ENCODE measurements at places on chromosomes 12 and 14.

DNA sequence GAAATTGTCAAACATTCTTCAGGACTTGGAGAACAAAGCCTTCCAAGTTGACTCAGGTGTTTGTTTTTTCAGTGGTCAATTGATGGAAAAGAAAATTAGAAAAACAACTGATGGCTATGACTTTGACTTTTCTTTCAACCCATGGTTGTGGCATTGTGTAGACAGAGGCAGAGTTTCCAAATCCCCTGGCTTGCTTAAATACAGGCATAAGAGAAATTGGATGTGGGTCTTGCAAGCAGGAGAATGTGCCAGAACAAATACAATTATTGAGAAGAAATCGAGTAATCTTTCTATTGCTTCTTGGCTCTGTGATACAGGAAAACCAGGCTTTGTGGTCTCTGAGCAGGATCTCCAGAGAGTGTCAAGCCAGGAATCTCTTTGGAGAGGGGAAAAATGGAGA lies 40.9 kb upstream of the FRMD6 start:
- DNase-seq = no peak

DNA sequence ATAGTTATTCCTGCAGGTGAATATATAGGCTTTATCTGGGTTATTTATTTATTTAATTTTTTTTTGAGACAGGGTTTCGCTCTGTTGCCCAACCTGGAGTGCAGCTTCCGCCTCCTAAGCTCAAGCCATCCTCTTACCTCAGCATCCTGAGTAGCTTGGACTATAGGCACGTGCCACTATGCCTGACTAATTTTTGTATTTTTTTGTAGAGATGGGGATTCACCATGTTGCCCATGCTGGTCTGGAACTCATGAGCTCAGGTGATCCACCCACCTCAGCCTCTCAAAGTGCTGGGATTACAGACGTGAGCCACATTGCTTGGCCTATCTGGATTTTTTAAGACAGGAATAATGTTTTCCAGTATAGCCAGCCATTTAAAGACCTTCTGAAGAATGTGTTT lies 2.0 kb downstream of the RAN start:
- no peak for DNase-seq

DNA sequence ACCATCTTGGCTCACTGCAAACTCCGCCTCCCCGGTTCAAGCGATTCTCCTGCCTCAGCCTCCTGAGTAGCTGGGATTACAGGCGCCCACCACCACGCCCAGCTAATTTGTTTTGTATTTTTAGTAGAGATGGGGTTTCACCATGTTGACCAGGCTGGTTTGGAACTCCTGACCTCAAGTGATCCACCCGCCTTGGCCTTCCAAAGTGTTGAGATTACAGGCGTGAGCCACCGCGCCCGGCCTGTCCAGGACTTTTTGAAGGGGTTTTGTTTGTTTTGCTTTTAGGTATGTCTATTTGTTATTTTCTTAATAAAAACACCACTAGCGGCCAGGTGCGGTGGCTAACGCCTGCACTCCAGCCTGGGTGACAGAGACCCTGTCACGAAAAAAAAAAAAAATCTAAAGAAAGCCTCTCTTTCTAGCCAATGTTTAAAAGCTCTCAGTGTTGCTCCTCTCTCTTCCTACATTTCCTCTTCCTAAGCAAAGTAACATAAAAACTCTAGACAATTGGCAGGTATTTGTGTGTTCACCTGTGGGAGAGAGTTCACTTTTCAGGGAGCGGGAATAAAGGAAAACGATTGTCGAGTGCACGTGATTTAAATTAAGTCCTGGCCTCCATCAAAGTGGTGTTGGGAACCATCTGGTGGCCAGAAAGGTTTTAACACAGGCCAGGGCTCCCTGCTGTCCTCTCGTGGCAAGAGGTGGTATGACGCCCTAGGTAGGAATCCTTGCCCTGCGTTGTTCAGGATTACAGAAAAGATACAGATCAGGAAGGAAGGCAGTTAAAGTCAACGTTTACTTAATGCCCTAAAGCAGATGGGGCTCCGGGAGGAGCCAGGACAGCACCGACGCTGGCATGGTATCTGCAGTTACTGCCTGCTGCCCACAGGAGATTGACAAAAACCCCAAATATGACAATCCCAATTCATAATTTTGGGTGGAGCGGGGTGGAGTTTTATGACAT lies 36.2 kb upstream of the ATP23 start:
- DNase-seq = peak; percentile 80

GRCh38 chr12:31868965-31869364 lies 90.2 kb upstream of the RESF1 start:
- DNase-seq = no peak

GRCh38 chr14:23578560-23579310 lies at the start of gene JPH4:
JPH4 (minus strand) TSS chr14:23578790; CDS start chr14:23577453, 1,337 bp downstream.
- no peak for DNase-seq

GRCh38 chr12:91043408-91043807 lies 14.4 kb downstream of the KERA start:
- DNase-seq = no peak

- no peak for DNase-seq
Observed at GRCh38 chr14:65798216-65798615, 385.7 kb downstream of the FUT8 start.

DNA sequence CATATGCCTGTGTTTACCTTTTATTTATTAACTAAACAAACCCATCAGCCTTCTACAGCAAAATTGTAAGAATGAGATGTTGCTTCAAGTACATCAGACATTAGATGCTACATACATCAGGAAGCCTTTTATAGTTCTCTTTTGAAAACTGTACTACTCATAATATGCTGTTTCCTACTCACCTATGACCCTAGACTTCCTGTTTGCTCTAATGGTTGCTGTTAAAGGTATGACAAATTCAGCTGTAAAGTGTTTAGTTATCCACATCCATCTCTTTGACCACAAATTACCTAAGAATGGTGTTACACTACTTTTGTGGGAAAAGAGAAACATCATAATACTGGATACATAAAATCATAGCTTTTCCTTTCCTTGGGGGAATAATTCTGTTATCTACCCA lies 220.0 kb downstream of the RAD51B start:
- DNase-seq = no peak

- no peak for DNase-seq
Observed at GRCh38 chr14:68131907-68132306, 312.3 kb downstream of the RAD51B start.

GRCh38 chr12:41162461-41162860 lies 25.7 kb upstream of the PDZRN4 start:
- DNase-seq = no peak

- DNase-seq = no peak
Observed at GRCh38 chr12:106254724-106255123, 6.9 kb upstream of the CKAP4 start.

DNA sequence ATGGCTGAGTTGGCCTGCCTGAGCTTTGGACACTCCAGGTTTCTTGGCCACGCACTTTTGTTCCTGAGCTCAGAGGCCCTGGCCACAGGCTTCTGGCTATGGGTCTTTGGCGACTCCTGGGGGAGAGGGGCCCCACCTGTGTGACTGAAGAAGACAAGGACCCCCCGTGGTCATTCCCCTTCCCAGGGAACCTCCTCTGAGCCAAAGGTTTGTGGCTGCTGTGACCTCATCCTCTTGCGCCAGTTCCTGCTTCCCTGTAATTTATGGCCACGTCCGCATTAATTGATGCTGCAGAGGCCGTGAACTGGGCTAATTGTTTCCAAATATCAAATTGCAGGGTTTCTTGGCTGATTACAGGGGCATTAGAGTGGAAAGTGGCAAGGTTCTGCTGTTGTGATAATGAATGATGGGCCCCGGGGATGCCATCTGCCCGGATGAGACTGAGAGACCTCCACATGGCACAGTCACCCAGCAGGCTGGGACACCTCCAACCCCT lies 27.6 kb upstream of the NOS1 start:
- no peak for DNase-seq

DNA sequence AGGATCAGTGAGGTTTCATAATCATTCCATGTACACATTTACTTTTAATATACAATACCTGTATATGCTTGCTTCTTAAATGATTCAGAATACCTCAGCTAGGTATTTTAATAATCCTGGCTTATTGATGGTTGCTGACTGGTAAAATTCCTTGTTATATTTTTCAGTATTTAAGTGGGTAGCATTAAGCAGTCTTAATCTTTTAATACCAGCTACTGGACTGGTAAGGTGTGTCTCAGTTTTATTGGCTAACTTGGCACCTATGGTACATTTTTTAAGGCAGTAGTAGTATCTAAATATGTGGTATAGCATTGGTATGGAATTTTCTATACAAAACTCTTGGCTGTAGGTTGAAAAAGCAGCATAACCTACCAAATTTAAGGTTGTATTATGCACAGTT lies 96.6 kb downstream of the RAD52 start:
- no peak for DNase-seq

DNA sequence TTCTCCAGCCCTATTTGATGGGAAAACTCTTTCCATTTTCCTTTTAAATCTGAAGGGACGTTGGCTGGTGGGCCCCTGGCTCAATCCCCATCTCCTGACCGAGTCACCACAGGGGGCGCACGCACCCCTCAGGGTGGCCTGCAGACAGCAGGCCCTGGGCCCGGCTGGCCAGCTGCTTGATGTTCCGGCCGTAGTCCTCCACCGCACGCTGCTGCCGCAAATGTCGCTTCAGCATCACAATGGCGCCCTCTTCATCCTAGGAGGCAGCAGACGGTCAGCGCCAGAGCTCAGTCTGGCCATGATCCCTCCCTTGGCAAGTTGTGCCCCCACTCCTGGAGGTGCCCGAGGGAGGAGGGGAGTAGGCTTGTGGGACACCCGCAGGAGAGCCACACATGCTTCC lies 70.0 kb downstream of the PLEKHG3 start:
- DNase-seq = no peak

- no peak for DNase-seq
Observed at GRCh38 chr14:51020024-51020710, 74.7 kb downstream of the TRIM9 start.

DNA sequence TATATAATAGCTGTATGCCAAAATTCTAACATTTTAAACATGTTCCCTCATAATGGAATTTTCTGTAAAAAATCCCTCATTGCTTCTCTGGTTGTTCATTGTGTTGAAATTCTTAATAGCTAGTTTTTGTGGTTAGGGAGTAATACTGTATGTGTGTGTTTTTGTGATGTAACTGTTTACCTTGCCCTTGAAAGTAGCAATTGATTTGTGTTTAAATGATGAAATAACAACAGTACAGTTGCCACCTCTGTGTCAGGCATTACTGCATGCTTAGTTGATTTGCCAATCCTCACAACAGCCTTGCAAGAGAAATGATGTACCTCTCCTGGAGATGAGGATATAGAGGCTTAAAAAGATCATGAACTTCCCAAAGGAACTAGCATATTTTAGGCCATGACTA lies 94.9 kb downstream of the DAAM1 start:
- DNase-seq = no peak

- no peak for DNase-seq
Observed at GRCh38 chr12:1922985-1923384, 4.5 kb upstream of the CACNA2D4 start.

GRCh38 chr14:100384277-100384676 lies 61.1 kb downstream of the SLC25A47 start:
- DNase-seq = no peak

DNA sequence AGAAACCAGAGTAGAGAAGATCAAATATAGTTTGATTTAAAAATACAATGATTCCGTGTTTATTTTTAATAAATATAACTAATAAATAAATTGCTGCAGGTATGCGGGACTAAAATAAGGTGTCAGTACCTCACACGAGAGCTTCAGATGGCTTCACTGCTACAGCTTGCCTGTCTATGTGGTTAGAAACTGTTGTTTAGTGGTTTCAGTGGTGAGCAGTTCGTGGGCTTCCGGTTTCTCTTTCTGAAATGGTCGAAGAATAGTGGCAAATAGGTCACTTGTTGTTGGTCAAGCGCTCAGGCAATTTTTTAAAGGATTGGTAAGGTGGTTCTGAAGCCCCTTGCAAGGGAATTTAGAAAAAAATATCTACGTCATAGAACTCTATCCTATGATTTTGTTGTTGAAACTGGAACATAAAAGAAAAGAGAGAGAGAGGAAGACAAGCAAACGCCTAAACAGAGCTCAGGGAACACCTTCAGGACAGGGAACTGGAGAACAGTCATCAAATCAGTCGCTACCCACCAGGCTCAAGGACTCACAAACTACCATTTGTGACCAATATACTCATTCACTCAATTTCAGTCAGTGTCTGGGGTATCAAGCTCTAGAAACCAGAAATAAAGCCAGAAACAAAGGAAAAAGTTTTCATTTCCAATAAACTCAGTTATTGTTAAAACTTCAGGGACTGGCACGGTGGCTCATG lies 31.3 kb downstream of the GABARAPL1 start:
- no peak for DNase-seq

DNA sequence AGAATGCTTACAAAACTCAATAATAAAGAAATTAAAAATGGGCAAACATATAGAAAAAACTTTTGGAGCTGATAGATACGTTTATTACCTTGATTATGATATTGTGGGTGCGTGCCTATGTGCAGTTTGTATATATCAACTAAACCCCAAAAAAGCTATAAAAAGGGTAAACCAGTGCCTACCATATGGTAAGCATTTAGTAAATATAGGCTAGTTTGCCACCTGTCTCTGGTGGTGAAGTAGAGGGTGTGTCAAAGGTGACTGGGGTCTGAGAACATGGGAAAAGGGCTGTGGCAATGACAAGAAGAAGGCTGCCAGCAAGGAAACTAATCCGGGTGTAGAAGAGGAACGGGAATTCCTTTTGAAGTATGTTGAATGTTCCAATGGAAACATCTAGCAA lies 18.3 kb downstream of the GALNT8 start:
- DNase-seq = no peak

GRCh38 chr14:90758959-90759358 lies 57.3 kb downstream of the TTC7B start:
- DNase-seq = no peak

DNA sequence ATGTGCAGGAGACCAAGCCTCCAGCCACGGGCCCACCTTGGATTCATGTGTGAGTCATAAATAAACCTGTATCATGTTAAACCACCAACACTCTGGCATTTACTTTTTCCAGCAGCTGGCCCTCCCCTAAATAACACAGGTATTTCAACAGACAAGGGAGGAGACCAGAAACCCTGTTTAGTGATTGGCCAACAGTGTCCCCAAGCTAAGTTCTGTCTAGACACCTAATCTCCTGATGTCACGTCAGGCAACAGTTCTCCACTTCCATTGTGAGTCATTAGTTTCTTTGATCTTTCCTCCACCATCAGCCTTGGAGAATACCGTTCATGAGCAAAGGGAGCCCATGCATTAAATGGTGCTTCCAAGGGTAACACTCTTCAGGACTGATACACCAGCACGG lies 196.9 kb downstream of the TMEM132C start:
- DNase-seq = no peak

DNA sequence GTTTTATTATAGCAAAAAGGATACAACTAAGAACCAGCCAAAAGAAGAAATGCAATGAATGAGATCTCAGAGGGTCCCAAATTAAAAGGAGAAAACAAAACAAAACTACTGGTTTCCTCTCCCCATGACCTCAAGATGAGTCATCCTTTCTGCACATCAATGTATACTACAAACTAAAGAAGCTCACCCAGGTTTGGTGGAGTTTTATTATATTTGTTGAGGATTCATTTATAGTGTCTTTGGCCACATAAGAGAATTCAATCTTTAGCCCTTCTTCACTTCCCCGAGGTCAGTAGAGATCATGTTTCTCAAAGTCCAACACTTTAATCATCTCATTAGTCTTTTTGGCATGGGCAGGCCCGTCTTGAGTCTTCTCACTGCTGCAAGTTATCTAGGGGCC lies 210.6 kb downstream of the SLC6A15 start:
- no peak for DNase-seq
